GM04503 (cell line): ENCODE measurements at places on chromosomes 3 and 15.

DNA sequence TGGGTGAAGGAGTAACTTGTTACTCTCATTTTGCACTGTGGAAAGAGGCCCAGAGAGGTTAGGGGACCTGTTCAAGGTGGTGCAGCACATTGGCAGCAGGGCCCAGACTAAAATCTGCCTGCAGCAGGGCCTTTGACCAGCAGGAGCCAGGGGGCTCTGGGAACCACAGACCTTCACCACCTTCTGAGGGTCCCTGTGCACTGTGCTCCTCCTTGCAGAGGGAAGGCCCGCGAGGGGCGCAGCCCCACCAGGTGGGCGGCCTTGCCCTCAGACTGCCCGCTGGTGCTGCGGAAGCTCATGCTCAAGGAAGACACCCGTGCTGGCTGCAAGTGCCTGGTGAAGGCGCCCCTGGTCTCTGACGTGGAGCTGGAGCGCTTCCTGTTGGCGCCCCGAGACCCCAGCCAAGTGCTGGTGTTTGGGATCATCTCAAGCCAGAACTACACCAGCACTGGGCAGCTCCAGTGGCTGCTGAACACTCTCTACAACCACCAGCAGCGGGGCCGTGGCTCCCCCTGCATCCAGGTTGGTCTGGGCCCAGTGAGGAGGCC, 61.5 kb upstream of the FGD5 start:
- no peak for DNase-seq

DNA sequence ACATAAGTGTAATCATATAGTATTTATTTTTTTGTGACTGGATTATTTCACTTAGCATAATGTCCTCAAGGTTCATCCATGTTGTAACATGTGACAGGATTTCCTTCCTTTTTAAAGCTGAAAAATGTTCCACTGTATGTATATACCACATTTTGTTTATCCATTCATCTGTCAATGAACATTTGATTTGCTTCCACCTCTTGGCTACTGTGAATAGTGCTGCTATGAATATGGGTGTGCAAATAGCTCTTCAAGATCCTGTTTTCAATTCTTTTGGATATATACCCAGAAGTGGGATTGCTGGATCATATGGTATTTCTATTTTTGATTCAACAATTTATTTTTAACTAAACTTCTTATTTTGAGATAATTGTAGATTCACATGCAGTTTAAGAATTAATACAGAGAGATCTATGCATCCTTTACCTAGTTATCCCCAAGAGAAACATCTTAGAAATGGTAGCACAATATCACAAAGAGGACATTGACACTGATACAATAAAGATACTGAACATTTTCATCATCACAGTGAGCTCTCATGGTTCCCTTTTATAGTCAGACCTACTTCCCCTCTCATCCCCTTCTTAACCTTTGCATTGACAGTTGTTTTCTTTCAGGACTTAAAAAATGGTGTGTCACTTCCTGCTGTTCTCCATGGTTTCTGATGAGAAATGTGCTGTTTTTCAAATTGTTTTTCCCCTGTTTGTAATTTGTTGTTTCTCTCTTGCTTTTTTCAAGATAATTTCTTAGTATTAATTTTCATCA, 90.1 kb downstream of the SATB1 start:
- DNase-seq = no peak

GRCh38 chr15:31265871-31266711, 60.5 kb upstream of the KLF13 start:
- no peak for DNase-seq

DNA sequence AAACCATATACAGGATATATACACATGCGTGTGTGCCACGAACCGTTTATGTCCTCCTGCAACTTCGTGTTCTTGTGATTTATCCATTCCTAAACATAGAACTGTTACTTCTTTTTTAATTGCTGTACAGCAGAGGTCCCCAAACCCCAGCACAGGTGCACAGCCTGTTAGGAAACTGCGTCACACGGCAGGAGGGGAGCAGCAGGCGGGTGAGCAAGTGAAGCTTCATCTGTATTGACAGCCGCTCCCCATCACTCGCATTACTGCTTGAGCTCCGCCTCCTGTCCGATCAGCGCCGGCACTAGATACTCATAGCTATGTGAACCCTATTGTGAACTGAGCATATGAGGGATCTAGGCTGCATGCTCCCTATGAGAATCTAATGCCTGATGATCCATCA, 34.9 kb upstream of the NRROS start:
- DNase-seq = no peak

DNA sequence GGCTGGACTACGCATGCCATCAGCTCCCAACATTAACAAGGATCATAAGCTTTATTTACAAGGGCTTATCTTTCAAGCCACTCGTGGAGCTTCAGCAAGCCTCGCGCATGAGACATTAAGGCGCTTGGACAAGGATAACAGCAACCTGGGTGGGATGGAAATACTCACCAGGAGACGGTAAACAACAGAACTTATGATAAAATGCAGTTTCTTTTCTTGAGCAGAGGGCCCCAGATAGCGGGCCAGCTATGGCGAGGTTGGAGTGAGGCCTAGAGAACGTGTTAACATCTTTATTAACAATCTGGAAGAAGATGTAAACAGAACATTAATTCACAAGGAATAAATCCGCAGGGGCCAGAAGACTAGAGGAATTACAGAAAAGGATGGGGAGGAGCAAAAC, 158.2 kb downstream of the NTRK3 start:
- DNase-seq = no peak
